ENCODE measurements at places on chromosomes 1 and 21.

DNA sequence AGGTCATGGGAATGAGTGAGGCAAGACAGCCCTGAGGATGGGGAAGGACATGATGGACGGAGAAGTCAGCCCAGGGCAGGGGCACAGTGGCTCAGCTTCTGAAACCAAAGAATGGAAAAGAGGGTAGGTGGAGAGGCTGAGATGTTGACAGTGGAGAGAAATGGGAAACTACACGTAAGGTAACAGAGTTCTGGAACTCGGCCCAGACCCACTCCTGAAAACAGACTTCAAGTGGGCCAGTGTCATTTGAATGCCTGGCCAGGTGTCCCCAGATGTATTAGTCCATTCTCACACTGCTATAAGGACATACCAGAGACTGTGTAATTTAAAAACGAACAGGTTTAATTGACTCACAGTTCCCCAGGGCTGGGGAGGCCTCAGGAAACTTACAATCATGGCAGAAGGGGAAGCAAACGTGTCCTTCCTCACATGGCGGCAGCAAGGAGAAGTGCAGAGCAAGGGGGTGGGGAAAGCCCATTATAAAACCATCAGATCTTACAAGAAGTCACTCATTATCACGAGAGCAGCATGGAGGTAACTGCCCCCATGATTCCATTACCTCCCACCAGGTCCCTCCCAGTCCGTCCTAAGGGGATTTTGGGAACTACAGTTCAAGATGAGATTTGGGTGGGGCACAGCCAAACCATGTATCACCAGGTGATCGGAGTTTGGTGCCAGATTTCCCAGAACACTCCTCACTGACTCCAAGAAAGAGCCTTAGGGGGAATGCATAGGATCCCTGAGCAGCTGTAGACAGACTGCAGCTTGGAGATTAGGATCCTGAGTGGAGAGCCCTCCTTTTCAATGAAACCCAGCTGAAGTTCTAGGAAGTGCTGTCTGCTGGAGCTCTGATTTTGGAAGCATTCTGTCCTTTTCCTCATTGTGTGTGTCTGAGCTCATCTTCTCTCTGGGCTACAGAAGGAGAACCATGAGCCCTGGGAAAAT lies 40.3 kb downstream of the FHAD1 start:
- DNase-seq, result no peak

GRCh38 chr1:61083807-61084440 lies 1.6 kb downstream of the NFIA start:
- DNase-seq, result no peak

GRCh38 chr21:42471716-42472330 lies 24.2 kb downstream of the RSPH1 start:
- no peak for DNase-seq

GRCh38 chr1:12541274-12542137 lies 76.5 kb downstream of the DHRS3 start:
- no peak for DNase-seq

GRCh38 chr1:33007190-33008050 lies 29.3 kb downstream of the AK2 start:
- DNase-seq, result peak; percentile 65

DNA sequence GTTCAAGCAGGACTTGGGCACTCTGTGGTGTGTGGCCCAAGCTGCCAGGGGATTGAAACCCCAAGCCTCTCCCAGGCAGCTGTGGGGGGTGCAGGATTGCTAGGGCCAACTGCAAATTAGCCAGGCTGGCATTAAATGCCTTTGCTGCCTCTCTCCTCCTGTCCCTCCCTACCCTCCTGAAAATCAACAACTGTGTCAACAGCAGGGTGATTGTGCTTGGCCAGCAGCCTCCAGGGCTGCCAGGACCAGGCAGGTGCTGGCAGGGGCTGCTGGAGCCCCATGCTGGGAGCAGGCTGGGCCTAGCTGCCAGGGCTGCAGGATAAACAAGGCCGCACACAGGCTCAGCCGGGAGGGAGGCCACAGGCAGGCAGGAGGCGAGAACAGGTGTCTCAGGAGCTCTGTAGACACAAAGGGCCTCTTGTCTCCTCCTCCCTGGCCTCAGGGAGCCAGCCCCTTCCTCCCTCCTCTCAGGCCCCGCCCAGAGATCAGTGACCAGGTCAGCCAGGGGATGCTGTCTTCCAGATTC lies 11.4 kb downstream of the SOX13 start:
- no peak for DNase-seq

DNA sequence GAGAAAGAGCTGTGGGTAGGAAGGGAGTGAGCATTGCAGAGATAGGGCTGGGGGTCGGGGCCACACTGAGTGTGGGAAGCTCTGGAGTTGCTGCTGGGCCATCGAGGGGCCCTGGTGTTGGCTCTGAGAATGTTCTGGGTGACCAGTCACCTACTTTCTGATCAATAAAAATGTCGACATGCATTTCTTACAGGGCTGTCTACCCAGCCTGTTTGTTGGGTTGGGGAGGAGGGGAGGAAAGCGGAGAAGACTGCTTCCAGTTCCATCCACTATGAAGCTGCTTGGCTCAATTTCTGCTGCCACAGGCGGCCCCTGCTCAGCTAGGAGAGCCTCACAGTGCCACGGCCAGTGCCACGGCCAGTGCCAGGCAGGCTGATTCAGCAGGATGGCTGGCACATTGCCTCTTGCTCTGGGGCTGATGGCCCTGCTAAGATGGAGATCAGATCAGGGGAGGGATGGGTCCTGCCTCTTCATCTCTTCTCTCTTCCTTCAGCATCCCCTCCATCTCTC lies 3.0 kb upstream of the PADI3 start:
- DNase-seq, result no peak

DNA sequence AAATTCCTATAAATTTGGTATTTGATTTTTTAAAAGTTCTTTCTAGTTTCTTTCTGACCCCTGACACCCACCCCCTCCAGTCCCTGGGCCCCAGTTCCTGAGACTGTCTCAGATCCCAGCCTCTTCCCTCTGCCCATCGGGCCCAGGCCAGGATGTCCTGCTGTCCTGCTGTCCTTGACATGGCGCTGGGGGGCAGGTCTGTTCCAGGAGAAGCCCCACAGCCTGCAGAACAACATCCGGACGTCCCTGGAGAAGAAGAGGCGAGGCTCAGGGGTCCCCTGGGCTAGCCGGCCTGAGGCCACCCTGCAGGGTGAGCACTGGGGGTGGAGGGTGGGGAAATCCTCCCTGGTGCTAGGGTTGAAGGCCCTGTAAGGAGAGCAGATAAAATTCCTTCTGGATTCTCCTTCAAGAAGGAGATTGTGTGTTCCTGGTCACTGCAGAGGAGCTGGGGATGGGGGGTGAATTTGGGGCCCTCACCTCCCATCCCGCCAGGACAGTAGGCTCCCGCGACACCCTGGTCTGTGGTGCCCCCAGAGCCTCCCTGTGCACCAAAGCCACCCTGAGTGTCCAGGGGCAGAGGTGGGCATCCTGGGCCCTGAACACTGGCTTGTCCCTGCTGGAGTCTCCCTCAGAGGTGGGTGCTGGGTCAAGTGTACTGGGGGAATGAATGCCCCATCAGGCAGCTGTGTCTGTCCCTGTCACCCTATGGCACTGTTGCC lies 45.0 kb downstream of the DISP3 start:
- DNase-seq, result no peak

DNA sequence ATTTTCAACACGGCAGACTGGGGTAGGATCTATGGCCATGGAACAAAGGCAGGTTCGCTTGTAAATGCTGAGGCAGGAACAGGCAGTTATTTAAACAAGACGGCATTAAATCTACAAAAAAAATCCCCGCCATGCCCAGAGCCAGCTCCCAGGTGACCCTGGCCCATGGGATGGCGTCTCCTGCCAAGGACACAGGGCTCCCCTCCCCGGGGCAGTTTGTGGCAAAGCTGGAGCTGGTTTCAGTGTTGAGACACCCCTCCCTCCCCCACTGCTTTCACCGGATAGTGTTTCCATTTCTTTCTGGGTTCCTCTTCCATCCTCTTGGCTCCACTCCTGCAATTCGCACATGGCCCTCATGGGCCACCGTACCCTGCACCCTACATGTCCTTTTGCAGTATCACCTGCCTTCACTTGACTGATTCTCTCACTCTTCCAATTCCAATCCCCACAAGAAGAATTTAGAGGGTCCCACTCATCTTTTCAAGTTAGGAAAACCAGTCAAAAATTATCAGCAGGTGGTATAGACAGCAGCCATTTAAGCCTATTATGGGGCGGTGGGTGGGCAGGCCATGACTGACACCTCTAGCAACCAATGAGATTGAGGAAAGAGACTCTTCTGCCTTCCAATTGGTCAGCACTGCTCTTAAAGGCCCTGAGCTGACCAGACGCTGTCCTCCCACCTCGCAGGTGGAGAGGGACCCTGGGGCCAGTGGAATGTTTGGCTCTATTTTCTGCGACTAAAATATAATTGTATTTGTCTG lies 52.0 kb downstream of the OLIG1 start:
- DNase-seq, result no peak

GRCh38 chr1:15758343-15758931 lies at the start of gene FBLIM1:
TSS of gene FBLIM1 (plus strand) at chr1:15758795. CDS start at chr1:15764984, 6,189 bp downstream.
- no peak for DNase-seq

DNA sequence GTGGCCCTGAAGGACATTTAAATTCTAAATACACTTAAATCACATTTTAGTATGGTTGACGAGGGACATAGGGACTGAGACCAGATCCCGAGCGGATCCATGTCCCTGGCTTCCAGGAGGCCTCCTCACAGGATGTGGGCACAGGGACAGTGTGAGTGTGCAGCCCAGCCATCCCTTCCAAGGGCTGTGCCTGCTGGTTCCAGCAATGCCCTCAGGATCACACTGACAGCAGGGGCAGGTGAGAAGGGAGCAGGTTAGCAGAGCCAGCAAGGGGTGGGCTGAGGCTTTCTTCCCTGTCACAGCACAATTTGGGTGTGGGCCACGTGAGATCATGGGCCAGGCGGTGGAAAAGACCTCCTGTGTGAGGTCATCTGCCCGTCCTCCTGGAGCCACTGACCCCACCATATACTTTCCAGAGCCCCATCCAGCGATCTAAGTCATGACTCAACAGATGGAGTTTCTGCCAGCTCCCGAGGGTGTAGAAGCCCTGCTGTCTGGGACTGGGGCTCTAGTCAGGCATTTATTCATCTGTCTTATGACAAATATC lies 37.0 kb upstream of the PRSS38 start:
- DNase-seq, result no peak

DNA sequence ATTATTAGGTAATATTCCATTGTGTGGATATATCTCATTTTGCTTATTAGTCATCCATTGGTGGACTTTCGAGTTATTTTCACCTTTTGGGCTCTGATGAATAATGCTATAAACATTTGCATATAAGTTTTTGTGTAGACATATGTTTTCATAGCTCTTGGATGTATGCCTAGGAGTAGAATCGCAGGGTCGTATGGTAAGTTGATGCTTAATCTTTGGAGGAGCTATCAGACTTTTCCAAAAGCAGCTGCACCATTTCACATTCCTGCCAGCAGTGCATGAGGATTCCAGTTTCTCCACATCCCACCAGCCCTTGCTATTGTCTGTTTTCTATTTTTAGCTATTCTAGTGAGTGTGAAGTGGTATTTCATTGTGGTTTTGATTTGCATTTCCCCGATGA lies 120.3 kb upstream of the TMEM51 start:
- DNase-seq, result no peak

GRCh38 chr21:38804030-38804788 lies 1.5 kb upstream of the ETS2 start:
- no peak for DNase-seq

- DNase-seq, result no peak
These were observed 53.9 kb upstream of the ZC3H12A start for GRCh38 chr1:37420456-37420855.

GRCh38 chr1:159261311-159261710 lies 40.8 kb upstream of the FCER1A start:
- no peak for DNase-seq

DNA sequence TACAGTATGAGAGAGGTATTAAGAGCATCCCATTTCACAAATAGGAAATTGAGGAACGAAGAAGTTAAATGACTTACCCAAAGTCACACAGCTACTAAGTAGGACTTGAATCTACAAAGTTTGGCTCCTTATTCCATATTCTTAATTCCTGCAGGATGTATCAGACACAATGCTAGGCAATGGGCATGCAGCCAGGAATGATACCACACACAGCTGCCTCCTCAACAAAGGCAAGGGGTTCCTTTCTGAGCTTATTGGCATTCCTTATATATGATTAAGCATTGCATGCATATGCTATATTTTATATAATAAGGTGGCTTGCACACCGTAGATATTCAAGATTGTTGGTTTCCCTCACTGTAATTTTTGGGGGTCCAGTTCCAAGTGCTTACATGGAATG lies 34.2 kb upstream of the JUN start:
- peak; percentile 72 for DNase-seq

DNA sequence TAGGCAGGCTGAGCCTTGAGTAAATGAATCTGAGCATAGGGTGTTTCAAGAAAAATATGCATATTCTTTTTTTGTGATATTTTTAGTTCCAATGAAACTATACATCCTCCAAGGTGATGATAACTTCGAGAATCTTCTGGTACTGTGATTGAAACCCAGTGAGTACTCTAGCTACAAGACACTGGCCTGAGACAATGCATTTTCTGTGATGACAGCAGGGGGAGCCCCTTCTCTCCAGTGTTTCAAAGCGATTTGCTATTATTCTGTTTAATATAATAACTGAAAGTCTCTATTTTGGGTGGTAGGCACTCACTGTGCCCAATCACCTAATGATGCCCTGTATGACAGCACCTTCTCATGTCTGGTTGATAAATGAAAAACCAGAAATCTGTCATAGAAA lies 12.1 kb downstream of the IRF2BP2 start:
- no peak for DNase-seq

DNA sequence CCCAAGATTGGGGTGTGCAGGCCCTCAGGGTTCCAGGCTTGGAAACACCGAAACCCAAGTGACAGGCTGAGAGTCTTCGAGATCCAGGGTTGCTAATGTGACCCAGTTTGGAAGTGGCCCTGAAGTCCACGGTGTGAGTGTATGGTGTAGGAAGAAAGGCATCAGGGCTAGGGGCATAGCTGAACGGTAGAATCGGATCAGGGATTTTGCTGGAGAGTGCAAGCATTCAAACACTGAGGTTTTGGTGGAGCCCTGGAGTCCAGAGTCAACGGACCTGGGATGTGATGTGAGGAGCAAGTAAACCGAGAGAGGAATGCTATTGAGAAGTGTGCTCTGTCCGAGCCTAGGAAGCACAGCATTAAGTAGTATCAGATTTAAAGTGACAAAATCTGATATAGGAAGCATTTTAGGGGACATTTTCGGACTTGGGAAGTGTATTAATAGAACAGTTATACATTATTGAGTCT lies 958 bp downstream of the NFYC start:
- DNase-seq, result no peak

- no peak for DNase-seq
These were observed 151.8 kb upstream of the KCND3 start for GRCh38 chr1:112141301-112141700.

All from AG04449 (cell line).